Stimulated activated naive B cell treated with anti-CD40 and anti-IgM and Interleukin-4, amounts not matched to agents 10 μg/mL and 1 μg/mL and 100 μg/mL, for 72 hours (primary cell): ENCODE measurements at places on chromosomes 4 and X.
A peak's percentile ranks its signal among the peaks of the same experiment; 100 is the strongest.

- no peak overlapping the region for H3K27ac ChIP-seq
- H3K27me3 ChIP-seq = no peaks in the 10 kb centered on the region
- no peak for DNase-seq
- no peaks in the 10 kb centered on the region for H3K4me1 ChIP-seq
- no peaks in the 10 kb centered on the region for H3K36me3 ChIP-seq
- no peak overlapping the region for H3K4me3 ChIP-seq
Observed at GRCh38 chr4:125489952-125490690, 175.4 kb downstream of the FAT4 start.

DNA sequence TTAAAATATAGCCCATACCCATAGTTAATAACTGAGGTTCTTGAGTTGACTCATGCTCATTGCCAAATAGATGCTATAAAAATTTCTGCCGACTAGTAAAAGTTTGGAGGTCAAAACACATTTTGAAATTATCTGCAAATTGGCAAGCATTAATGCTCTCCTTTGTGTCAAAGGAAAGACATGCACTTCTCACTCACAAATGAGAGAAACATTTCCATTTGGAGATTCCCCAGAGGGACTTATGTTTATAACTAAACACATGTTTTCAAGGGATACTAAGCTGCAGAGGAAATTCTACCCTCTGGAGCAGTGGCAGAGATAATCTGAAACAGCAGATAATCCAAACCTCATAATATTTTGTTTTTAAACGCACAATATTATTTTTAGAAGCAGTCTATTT, 45.7 kb upstream of the CCDC160 start:
- no peak for DNase-seq
- H3K4me1 ChIP-seq = no peaks in the 10 kb centered on the region
- no peaks in the 10 kb centered on the region for H3K36me3 ChIP-seq
- no peaks in the 10 kb centered on the region for H3K27me3 ChIP-seq
- no peak overlapping the region for H3K4me3 ChIP-seq
- H3K27ac ChIP-seq = no peak overlapping the region

GRCh38 chr4:182671749-182672148, 245.4 kb downstream of the DCTD start:
- no peaks in the 10 kb centered on the region for H3K4me1 ChIP-seq
- H3K27me3 ChIP-seq = no peaks in the 10 kb centered on the region
- H3K4me3 ChIP-seq = no peak overlapping the region
- no peak for DNase-seq
- H3K36me3 ChIP-seq = no peaks in the 10 kb centered on the region

DNA sequence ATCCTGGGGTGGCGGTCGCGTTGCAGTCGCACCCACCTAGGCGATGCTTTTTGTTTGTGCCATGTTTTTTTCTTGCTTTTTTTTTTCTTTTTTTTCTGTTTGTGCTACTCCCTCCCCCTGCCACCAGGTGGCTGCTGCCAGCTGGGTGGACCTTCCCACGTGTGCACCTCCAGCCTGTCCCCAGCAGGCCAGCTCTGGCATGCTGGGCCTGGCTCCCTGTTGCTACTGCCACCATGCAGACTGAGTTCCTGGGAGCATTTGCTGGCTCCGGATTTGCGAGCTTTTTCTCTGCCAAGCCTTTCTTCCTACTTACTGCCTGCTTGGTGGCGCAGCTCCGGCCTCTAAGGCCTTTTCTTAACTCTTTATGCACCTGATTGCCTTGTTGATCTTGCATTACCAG, 161.2 kb upstream of the WDFY3 start:
- H3K4me3 ChIP-seq = no peak overlapping the region
- peaks cover 18% of the 10 kb centered on the region for H3K27me3 ChIP-seq
- DNase-seq = peak; percentile 3
- no peaks in the 10 kb centered on the region for H3K36me3 ChIP-seq

- peaks cover 4% of the 10 kb centered on the region for H3K36me3 ChIP-seq
- peak overlapping the region; percentile 7 for H3K4me3 ChIP-seq
- H3K27me3 ChIP-seq = no peaks in the 10 kb centered on the region
- peak overlapping the region; percentile 27 for H3K27ac ChIP-seq
- peaks cover 58% of the 10 kb centered on the region for H3K4me1 ChIP-seq
- peak; percentile 26 for DNase-seq
Observed at GRCh38 chrX:39492497-39493162, 605.1 kb downstream of the BCOR start.

- peaks cover 4% of the 10 kb centered on the region for H3K4me1 ChIP-seq
- DNase-seq = no peak
- H3K27ac ChIP-seq = no peak overlapping the region
- H3K4me3 ChIP-seq = no peak overlapping the region
- peaks cover 30% of the 10 kb centered on the region for H3K36me3 ChIP-seq
Observed at GRCh38 chr4:77711469-77711868, 105.8 kb downstream of the CXCL13 start.

DNA sequence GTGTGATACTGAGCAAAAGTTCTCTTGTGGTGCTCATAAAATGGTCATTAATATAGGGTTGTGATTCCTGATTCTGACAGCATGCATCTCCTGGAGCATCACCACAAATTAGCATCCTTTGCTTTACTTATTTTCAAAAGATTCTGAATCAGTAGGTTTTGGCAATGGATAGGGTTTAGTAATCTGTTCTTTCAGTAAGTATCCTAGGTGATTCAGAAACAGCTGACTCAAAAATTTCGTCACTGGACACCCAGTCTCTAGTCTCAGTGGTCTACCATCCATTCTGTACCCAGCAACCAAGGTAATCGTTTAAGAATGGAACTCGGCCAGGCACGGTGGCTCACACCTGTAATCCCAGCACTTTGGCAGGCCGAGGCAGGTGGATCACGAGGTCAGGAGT, 4.1 kb downstream of the CBLL2 start:
- no peak for DNase-seq
- peaks cover 5% of the 10 kb centered on the region for H3K27me3 ChIP-seq
- H3K4me3 ChIP-seq = no peak overlapping the region
- H3K36me3 ChIP-seq = no peaks in the 10 kb centered on the region
- no peaks in the 10 kb centered on the region for H3K4me1 ChIP-seq
- H3K27ac ChIP-seq = no peak overlapping the region

DNA sequence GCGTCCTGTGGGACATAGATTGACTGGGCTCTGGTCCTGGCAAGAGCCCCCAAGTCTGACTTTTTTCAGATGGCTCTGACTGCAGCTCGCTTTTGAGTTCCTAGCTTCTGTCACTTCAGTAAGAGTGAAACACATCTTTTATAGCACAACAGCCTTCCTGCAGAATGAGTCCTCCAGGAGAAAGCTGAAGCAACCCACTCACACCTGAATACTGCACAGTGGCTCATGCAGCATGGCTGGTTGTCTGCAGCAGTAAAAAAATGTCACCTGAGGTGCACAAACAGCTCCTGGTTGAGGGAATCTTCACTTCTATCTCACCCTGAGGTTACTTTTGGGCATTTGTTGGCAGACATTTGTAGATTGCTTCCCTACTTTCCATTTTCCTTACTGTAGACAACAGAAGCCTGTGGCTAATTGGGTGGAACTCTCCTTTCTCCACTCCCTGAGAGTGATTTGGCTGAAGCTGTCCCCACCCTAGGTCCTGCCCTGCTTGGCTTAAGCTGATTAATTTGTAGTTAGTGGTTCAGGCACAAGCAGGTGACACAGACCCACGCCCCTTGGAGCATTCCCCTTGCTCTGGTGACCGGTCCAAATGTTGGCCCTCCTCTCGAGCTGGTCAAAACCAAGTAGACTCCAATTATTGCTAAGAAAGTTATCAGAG, 99.7 kb downstream of the NPNT start:
- H3K4me3 ChIP-seq = no peak overlapping the region
- H3K27ac ChIP-seq = no peak overlapping the region
- DNase-seq = no peak
- no peaks in the 10 kb centered on the region for H3K27me3 ChIP-seq
- no peaks in the 10 kb centered on the region for H3K36me3 ChIP-seq
- H3K4me1 ChIP-seq = no peaks in the 10 kb centered on the region

DNA sequence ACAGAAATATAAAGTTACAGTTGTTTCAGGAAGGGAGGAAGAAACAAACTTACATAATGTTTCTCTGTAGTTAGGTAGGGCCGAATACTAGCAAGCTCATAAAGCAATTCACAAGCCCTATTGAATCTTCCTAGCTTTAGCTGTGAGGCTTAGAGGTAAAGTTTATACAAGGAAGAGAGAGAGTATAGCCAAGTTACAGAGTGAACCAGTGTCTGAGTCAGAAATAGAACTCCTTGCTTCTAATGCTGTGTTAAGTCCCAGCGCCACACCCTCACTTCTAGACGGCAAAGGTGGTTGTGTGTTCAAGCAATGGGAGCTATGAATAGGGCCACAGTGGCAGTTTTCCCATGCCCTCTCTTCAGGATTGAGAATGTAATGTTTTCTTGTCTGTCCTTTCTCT, 6.1 kb downstream of the LPAR4 start:
- H3K36me3 ChIP-seq = no peaks in the 10 kb centered on the region
- H3K4me1 ChIP-seq = peaks cover 27% of the 10 kb centered on the region
- no peak overlapping the region for H3K4me3 ChIP-seq
- H3K27ac ChIP-seq = no peak overlapping the region
- no peaks in the 10 kb centered on the region for H3K27me3 ChIP-seq

DNA sequence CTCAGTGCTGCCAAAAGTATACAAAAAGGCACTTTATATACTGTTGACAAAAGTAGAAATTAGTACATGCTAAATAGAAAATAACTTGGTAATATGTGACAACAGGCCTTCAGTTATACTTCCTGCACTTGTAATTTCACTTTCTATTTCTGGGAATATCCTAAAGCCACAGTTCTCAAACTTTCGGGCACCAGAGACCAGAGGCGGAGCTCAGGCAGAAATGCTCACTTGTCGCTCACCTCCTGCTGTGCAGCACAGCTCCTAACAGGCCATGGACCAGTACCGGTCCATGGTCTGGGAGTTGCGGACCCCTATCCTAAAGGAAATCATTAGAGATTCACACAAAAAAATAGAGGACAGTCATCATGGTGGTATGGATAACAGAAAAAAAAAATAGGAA, 25.7 kb downstream of the ACSL4 start:
- H3K36me3 ChIP-seq = peaks cover 3% of the 10 kb centered on the region
- no peak overlapping the region for H3K27ac ChIP-seq
- H3K4me3 ChIP-seq = peak overlapping the region; percentile 5
- no peaks in the 10 kb centered on the region for H3K27me3 ChIP-seq
- peaks cover 14% of the 10 kb centered on the region for H3K4me1 ChIP-seq
- no peak for DNase-seq

DNA sequence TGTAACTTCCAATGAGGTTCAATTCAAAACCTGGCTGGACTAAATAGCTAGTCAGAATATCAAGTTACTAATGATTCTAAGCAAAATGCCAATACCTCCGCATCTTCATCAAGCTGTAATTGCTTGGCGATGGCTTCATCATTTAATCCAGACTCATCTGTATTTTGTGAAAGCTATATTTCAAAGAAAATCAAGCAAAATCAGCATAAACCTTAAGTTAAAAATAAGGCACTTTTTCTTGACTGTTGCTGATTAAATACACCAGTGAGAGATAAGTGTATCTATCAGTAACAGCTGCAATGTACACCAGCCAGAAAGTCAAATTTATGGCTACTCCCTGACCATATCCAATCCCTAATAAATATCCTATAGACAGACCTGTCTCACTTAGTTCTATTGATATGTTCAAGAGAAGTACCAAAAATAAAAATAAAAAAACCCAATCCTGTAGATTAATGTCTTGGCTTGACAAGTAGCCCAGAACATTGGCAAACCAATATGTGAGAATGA, 39.6 kb downstream of the RFC1 start:
- peaks cover 7% of the 10 kb centered on the region for H3K4me1 ChIP-seq
- no peak overlapping the region for H3K4me3 ChIP-seq
- H3K36me3 ChIP-seq = peaks cover 18% of the 10 kb centered on the region

DNA sequence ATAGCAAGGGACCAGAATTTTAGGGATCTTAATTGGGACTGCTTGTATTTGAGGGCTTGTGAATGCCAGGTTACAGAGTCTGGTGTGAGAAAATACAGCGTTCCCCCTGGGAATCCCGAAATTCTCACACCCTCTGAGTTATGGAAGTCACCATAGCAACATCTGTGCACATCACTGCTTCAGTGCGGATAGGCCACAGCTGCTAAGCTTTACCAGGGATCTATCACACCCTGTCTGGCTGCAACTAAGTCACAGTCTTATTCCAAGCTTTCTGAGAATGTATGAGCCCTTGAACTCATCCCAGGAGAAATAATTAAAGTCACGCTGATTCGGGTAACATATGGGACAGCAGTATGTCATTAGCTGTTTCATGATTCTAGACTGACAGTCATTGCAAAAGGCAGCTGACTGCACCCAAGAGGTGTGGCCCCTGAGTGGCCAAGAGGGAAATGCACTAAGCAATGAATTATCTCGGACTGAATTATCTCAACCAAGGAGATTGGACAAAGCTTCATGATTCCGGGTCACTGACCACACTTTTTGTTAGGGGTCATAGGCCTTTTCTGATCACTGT, 46.7 kb upstream of the BTC start:
- peaks cover 17% of the 10 kb centered on the region for H3K27me3 ChIP-seq
- H3K27ac ChIP-seq = no peak overlapping the region
- H3K36me3 ChIP-seq = no peaks in the 10 kb centered on the region
- H3K4me1 ChIP-seq = no peaks in the 10 kb centered on the region
- DNase-seq = no peak
- H3K4me3 ChIP-seq = no peak overlapping the region

GRCh38 chrX:153767674-153768055, 3.6 kb downstream of the PLXNB3 start:
- no peak for DNase-seq
- H3K36me3 ChIP-seq = no peaks in the 10 kb centered on the region

- H3K36me3 ChIP-seq = no peaks in the 10 kb centered on the region
- H3K4me1 ChIP-seq = no peaks in the 10 kb centered on the region
- no peaks in the 10 kb centered on the region for H3K27me3 ChIP-seq
Observed at GRCh38 chr4:14415146-14415545, 587.1 kb upstream of the CPEB2 start.

GRCh38 chr4:48065587-48066052, 49.0 kb downstream of the NIPAL1 start:
- DNase-seq = peak; percentile 19
- H3K27ac ChIP-seq = peak overlapping the region; percentile 56
- H3K4me3 ChIP-seq = no peak overlapping the region
- peaks cover 26% of the 10 kb centered on the region for H3K4me1 ChIP-seq

GRCh38 chr4:119313237-119313636, 8.7 kb downstream of the FABP2 start:
- no peaks in the 10 kb centered on the region for H3K36me3 ChIP-seq
- H3K27ac ChIP-seq = no peak overlapping the region
- no peaks in the 10 kb centered on the region for H3K4me1 ChIP-seq
- no peak for DNase-seq
- H3K4me3 ChIP-seq = no peak overlapping the region

DNA sequence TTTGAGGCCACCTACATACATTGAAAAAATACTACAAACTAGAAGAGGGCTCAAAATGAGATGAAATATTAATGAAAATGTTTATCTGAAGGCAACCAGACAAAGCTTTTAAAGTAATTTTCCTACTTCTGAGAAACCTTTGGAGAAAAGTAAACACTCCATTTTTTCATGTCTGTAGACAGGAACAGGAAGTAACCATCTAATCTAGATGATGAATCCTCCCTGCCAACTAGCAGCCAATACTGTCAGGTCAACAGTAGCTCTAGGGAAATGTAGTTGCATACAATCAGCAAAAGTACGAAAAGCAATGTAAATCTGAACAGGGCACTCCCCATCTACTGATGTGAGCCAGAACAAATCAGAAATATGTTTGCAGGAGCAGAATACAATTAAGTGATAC, 49.0 kb downstream of the AMMECR1 start:
- H3K36me3 ChIP-seq = no peaks in the 10 kb centered on the region
- no peaks in the 10 kb centered on the region for H3K27me3 ChIP-seq
- H3K4me1 ChIP-seq = peaks cover 5% of the 10 kb centered on the region
- H3K4me3 ChIP-seq = no peak overlapping the region
